EL (cell line): ENCODE measurements at places on chromosomes 6 and 20.

GRCh38 chr6:40477246-40478126, 109.7 kb downstream of the LRFN2 start:
- DNase-seq, result no peak

DNA sequence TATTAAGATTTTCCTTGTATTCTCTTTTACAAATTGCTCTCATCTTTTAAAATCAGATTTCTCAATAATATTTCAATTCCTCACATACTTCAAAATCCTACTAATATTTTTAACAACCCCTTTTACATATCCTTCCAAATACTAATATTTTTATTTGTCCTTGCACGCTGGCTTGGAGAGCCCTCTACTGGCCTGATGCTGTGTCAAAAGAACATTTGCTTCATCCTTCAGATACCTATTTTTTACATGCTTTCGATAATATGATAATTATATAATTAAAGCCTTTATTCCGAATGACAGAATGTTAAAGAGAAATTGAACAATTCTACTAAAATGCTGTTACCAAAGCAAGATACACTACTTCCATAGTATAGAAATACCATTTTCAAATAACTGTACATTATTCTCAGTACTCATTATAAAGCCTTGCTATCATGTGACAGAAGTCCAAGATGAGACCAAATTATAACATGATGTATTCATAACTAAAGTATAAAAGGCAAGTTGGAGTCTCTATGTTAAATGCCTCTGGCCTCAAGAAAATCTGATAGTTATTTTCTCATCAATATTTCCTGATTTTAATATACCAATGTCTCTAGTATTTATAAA, 39.0 kb upstream of the PLN start:
- peak; percentile 33 for DNase-seq

DNA sequence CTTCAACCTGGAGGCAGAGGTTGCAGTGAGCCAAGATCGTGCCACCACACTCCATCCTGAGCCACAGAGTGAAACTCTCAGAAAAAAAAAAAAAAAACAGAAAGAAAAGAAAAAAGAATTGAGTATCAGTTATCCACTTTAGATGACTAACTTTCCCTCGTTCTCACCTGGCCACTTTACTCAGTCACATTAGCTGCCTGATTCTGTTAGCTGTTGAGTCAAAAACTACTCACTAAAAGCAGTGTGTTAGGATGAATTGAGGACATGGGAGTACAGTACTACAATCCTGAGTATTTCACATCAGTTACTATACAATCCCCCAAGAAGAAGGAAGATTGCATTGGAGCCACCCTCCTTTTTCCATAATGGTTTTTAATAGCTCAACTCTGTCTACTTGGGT, 114.6 kb downstream of the ADAT2 start:
- DNase-seq, result no peak

GRCh38 chr6:169233832-169234231, 19.8 kb downstream of the THBS2 start:
- DNase-seq, result no peak

DNA sequence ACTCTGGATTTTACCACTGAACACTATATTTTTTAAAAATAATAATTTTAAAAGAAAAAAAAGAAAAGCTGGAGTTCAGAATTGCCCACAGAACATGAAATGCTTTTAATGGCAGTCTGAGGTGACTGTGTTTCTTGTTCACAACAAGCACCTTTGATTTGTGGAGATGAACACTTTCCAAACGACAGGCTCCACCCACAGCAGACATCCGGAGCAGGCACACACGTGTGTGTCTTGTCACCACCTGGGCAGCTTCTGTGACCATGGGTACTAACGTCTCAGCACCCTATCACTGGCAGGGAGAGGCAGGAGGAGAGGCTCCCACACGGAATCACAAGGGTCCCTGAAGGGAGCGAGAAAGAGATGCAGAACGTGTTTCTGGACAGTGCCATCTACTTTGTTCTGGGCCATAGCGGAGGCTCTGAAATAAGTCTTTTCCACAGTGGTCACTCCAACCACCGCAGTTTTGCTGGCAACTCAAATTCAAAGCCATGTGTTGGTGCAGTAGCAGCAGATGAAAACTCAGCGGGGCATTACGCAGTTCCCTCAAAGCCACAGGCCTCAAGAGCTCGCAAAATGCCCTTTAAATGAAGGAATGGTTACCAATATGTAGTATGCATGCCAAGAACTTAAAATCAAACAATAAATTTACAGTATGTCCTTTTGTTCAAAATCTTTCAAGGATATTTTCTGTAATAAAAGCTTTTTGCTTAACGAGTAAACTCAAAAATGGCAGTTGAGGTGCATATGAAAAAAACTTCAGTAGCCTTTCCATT, 242.2 kb downstream of the FOXC1 start:
- DNase-seq, result no peak

DNA sequence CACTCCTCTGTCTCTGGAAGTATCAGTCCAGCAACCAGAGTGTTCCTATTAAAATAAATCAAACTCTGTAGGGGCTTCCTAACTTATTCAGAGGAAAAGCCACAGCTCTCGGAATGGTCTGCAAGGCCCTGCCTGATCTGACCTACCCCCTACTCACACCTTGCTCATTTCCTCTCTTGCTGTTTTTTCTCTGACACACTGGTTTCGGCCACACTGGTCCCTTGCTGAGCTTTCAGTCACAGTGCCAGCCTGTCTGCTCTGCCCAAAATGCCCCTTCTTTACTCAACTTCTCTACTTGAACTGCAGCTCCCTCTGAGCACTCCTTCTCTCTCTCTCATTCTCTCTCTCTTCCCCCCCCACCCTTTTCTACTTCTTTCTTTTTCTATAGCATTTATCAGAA, 430.2 kb downstream of the UTRN start:
- DNase-seq, result no peak

DNA sequence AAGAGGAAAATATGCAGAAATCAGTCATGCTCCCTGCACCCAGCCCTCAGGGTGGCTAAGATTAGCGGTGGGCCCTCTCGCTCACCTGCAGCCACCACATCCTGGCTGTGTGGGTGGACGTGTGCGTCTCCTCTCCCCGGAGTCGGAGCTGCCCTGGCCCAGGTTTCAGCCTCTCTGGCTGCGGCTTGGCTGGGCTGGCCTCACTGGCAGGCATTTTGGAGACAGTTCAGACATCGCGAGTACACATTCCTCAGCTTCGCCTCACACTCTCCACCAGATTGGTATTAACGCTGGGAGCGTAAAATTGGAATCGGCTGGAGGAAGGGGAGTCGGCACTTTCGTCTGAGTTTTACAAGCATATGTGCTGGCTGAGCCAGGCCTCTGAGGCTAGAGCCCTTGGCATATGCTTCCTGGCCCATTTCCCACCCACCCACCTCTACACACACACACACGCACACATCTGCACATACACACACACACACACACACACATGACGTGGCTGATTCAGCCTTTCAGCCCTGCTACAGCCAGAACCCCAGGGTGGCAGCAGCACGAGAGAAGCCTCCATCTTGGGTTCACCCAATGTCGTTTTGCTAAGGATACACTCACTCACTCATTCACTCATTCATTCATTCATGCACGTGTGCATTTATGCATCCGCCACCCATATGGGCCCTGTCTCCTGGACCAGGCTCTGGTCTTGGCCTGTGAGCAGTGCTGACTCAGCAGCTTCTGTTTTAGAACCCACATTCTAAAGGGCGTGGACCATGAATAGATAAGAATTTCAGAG, 42.9 kb downstream of the BCAS4 start:
- DNase-seq, result peak; percentile 89

DNA sequence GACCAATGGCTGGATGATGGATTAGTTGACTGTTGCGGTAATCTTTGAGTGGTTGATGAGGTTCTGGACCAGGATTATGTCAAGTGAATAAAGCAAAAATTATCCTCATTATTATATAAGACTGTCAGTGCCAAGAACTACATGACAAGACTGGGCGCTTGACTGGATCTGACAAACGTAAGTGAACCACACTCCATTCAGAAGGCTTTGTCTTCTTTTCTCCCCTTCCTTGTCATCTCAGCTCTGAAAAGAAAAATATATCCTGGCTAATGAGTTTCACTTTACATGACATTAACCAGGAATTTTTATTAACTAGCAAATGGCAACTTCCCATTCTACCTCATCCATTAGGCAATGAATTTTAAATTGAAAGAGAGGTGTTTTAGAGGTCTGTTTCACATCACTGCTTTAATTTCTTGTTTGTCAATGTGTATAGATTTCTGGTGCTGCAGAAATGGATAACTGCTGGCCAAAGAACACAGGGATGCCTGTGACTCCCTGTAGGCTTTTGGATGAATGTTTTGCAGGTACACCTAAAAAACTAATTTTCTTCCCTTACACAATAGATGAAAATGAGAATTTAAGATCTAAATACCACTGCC, 150.1 kb downstream of the ELOVL4 start:
- DNase-seq, result no peak

DNA sequence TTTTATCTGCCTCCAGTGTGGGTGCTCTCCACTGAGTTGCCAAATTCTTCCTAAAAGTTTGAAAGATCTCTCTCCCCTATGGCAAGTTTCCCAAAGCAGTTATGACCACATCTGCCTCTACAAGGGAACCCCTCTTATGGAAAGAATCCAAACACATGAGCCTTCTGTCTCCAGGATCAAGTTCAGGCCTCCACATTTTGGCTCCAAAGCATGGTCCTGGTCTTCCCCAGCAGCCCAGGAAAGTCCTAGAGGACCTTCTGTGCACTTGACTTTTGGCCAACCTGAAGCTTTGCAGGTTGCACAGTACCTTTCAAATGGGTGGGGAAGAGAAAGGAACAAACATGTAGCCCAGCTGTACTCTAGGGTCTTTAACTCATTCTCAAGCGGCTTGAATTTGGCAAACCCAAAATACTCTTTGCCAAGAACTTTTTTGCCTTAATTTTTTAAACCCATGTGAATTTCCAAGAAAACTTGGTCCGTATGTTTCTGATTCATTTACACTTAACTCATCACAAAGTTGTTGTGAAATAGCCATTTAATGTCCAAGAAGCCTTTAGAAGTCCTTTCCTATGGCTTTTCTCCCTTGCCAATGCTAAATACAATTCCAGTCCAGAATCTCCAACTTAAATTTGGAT, 240.1 kb upstream of the TBX18 start:
- DNase-seq, result no peak

GRCh38 chr20:46810448-46811223, 84.0 kb upstream of the EYA2 start:
- DNase-seq, result no peak

DNA sequence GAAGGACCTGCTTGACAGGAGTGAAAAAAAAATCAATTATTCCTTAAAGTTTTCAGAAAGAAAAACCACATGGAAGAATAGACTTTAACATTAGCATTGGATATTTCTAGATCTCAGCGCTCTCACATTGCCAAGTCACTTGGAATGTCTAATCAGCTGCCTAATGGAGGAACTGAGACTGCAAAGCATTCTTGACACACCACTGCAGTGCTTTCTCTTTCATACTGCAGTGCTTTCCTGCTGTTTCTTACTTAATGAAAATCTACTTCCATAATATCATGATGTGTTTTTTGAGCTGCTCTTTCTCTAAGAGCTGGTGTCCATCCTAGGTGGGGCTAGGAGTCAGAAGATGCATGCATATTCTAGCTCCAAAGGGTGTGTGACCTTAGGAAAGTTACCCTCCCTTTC, 20.4 kb upstream of the MCM3 start:
- DNase-seq, result peak; percentile 19

GRCh38 chr20:38083338-38084048, 49.9 kb downstream of the RPRD1B start:
- no peak for DNase-seq

DNA sequence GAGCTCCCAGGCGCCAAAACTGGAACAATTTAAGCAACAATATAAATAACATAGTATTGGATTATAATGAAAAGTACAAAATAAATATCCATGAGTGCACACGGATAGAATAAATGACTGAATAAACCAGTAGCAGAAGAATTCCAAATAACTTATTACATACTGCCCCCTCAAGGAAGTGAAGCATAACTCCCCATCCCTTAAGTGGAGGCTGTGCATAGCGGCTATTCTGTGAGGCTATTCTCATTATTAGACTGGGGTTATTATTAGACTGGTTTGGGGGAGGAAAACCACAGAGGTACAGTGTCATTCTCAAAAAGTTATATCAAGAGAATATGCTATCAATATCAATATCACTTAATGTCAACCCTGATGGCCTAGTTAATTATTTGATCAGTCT, 94.4 kb upstream of the SIRPA start:
- DNase-seq, result no peak

GRCh38 chr6:15417811-15418210, 171.9 kb downstream of the JARID2 start:
- DNase-seq, result peak; percentile 83

DNA sequence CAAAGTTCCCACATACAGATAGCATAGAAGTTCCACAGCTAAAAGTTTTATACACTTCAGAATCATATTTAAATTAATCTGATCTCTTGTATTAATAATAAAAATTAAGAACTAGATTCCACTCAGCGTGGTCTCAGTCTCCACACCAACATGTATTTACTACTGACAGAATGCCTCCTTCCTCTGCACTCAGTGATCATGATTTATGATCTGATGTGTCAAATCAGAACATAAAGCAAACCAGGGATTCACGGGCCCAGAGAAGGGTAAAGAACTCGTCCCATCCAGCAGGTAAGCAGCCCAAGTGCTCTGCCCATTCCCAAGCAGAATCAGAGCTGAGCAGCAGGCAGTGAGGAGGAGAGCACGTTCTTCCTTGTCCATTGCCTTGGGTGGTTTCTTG, 14.2 kb upstream of the ATRN start:
- no peak for DNase-seq

- no peak for DNase-seq
Measured at GRCh38 chr6:104532462-104532861, 327.3 kb downstream of the HACE1 start.

- no peak for DNase-seq
Measured at GRCh38 chr6:37273690-37274089, 15.7 kb upstream of the TMEM217 start.

DNA sequence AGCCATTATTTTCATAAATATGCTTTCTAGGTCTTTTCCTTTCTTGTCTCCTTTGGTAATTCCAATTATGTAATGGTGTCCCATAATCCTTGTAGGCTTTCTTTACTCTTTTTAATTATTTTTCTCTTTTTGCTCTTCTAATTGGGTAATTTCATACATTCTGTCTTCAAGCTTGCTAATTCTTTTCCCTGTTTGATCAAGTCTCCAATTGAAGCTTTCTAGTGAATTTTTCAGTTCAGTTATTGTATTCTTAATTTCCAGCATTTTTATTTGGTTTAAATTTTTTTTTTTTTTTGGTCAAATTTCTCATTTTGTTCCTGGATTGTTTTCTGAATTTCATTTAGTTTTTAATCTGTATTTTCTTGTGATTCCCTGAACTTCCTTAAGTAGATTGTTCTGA, 74.9 kb upstream of the UST start:
- no peak for DNase-seq
